Pulmonary artery endothelial cell (primary cell): ENCODE measurements at places on chromosomes 11 and 22.

DNA sequence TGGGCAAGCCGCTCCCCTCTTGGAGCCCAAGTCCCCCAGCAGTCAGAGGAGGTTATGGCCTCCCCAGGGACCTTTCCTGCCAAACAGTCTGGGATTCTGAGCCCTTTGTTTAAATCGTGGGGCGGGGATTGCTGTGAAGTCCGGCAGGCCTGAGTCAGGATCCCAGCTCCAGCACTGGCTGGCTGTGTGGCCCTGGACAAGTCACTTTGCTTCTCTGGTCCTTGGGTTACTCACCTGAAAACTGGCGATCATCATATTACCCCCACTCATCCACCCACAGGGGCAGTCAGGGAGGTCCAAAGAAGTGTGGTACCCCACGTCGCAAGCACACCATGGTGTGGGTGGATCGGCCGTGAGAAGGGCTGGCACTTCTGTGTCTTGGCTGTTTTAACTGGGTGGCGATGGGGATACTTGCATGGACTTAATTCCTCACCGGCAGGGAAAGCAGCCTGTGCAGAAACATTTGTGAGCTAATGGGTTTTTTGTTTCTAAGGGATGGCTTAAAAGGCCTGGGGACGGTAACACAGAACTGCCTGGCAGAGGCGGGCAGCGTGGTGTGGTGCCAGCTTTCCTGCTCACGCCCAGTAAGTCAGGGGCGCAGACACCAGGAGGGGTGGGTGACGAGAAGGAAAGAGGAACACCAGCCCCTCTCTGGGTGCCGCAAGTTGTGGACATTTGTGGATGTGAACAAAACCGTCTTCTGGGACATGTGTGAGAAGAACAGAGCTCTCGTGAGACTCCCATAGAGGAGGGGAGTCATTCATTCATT, 31.6 kb upstream of the PRR5 start:
- no peak for DNase-seq

DNA sequence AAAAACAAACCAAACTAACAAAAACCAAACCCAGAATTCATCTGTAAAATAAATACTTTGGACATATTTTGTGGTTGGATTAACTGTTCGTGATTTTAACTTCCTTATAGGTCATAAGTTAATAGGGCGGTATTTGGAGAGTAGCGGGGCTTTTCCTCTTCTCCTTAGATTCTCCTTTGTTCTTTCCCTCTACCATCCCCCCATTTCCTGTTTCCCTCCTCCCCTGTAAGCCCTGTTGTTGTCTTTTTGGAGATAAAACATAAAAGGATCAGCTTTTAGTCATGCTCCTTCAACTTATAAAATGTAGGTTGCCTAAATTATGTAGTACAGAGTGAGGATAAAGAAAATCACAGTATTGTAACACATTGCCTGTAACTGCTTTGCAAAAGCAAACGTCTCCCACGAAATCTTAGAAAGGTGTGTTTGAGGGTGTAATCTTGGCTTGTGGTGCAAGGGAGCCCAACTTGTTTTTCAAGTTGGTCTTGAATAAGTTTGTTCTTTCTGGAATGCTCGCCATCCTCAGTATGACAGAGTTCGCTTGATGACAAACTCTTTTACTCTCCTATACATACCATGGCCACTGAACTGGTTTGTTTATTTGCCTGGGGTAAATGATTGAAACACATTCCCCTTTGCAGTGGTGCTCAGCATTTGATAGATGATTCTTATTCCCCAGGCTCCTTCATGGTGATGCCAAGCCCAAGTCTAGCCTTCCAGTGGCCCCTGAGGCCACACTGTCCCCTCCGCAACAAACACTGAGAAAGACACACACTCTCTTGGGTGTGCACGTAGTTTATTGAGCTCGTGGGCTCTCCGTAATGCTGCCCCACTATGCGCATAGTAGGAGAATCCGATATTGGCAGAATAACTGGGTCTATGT, 49.4 kb downstream of the TEAD1 start:
- no peak for DNase-seq

DNA sequence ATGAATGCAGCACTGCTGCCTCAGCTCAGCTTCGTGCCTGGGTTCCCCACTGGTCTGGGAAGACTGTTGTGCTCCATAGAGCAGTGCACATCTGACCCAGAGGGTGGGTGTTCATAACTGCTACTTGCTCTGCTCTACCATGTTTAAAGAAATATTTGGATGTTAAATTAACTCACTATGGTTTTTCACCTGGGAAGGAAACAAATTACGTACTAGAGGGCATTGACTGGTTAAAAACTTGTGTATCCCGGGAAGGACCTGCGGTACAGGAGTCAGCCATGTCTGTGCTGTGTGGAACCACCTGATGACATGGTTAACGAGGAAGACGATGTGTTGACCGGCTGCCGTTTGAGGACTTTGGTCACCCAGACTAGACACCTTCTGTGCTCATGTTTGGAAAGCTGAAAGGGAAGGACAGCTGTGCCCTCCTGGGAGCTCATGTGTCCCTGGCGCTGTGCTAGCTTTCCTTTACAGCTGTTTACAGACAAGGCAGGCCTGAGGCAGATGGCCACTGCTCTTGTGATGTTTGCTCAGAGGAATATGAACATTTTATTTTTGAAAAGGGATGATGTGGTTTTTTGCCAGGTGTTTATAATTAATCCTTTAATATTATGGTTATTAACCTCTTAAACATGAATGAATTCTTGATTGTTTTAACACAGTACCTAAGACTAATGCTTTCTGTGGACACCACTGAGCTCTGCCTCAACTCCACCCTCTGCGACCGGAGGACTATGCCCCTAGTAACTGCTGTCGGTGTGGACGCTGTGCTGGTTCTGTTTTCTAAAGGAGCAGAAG, 14.3 kb upstream of the AIFM3 start:
- DNase-seq, result no peak

GRCh38 chr11:124915541-124916369, 3.3 kb upstream of the HEPN1 start:
- DNase-seq, result no peak

- DNase-seq, result no peak
Observed at GRCh38 chr22:24137595-24137994, 43.7 kb upstream of the SUSD2 start.

DNA sequence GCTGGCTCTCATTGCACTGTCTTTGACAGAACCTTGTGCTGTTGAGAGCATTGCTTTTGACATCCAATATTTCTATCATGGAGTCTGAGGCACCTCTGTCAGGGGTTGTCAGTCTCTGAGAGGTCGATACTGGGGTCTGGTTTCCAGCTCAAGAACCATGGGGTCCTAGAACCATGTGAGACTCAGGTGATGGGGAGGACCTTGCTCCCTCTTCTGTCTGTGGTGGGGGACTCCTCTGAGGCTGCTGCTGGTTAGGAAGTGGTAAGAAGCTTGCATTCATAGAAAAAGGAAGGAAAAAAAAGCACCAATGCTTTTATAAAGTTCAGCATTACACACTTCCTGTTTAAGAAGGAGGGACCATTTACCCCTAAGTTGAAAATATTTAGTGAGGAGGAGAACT, 91.8 kb upstream of the CD44 start:
- DNase-seq, result no peak
